ENCODE measurements at places on chromosomes 1 and 21. TPM values are rescaled to one million over a fixed set of nuclear protein-coding genes. Genes with fewer than 3 reads are reported as not detected.

The PLPPR5 gene
- 3.1 TPM for polyA plus RNA-seq

The KLHDC9 gene
- polyA plus RNA-seq, result 5.6 TPM

The MARCKSL1 gene
- 139 TPM for polyA plus RNA-seq

The TRIM58 gene
- 2.1 TPM for polyA plus RNA-seq

The MAP1LC3C gene
- polyA plus RNA-seq, result 0.72 TPM

The DCST1 gene
- 0.88 TPM for polyA plus RNA-seq

The RPE65 gene
- 1.2 TPM for polyA plus RNA-seq

The GORAB gene
- 14.2 TPM for polyA plus RNA-seq

The LCK gene
- 4.2 TPM for polyA plus RNA-seq

The TDRD10 gene
- 1.8 TPM for polyA plus RNA-seq

The ANKRD65 gene
- polyA plus RNA-seq, result 2.6 TPM

The NPHS2 gene
- not detected for polyA plus RNA-seq

The COL9A2 gene
- 11.0 TPM for polyA plus RNA-seq

The EDN2 gene
- 0.51 TPM for polyA plus RNA-seq

GRCh38 chr1:41313661-41314131 lies 47.5 kb upstream of the FOXO6 start:
- no peak for DNase-seq

DNA sequence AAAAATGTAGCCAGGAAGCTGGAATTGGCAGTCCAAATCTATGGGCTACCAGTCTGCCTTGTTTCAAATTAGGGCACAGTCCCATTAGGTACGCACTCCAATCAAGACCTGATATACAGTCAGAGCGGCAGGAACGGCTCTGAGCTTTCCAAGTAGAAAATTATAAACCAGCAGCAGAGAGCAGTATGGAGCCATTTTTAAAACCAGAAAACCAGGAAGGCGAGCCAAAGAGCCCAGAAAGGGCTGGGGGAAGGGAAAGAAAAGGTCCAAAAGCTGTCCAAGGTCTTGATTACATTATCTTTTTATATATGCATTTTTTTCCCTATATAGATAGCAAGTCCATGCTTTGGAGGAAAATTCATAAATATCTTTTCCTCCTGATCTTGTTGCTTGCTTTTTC lies 719.0 kb downstream of the RWDD3 start:
- no peak for DNase-seq

GRCh38 chr1:94676686-94677085 lies 135.1 kb upstream of the F3 start:
- DNase-seq, result peak; percentile 81

DNA sequence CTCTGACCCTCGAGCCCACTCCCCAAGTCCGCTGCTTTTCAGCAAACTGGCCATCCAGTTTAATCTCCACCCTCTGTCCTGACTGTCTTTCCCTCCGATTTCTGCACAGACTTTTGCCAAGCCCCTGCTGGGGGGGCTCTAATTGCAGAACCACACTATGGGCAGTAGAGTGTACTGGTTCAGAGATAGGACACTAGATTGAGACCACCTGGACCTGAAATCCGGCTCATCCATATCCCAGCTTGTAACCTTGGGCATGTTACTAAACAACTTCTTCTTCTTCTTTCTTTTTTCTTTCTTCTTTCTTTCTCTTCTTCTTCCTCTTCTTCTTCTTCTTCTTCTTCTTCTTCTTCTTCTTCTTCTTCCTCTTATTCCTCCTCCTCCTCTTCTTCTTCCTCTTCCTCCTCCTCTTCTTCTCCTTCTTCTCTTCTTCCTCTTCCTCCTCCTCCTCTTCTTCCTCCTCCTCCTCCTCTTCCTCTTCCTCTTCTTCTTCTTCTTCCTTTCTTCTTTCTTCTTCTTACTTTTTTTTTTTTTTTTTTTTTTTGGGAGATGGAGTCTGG lies 7.7 kb downstream of the LRRC71 start:
- DNase-seq, result no peak

GRCh38 chr1:206544562-206545257 lies 37.4 kb downstream of the RASSF5 start:
- DNase-seq, result peak; percentile 38

- peak; percentile 73 for DNase-seq
Measured at GRCh38 chr1:30911059-30911954, 2.7 kb upstream of the SDC3 start.

DNA sequence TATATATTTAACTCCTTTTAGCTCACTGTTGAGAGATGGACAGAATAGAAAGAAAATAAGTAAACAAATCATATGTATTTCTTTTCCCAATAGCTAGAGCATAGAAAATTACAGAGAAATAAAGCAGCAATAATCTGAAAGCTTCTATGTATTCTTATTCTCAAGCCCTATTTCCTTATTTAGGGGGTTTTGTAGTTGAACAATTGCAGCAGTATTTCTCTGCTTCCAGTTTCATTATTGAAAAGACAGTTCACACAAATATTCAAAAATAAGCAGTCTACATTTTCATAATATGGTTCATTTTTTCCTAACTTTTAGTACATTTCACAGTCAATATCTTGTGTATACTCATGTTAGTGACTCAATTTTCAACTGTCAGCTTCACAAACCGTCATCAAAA lies 638.2 kb downstream of the MRPL39 start:
- DNase-seq, result no peak

DNA sequence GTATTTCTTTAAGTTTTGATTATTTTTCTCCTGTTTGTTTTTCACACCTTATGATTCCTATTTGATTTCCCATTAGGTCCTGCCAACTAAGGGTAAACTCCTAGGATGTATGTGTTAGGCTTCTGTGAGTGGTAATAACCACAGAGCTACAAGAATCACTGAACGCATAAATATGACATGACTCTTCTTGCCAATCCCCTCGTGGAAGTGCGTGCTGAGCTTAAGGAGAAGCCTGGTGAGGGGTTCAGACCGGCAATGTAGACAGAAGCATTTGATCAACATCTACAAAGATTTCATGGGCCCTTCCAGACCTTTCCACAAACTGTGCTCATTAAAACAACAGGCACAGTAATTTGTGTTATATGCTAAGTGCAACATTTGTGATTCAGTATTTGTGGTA lies 273.8 kb upstream of the SNX7 start:
- no peak for DNase-seq

DNA sequence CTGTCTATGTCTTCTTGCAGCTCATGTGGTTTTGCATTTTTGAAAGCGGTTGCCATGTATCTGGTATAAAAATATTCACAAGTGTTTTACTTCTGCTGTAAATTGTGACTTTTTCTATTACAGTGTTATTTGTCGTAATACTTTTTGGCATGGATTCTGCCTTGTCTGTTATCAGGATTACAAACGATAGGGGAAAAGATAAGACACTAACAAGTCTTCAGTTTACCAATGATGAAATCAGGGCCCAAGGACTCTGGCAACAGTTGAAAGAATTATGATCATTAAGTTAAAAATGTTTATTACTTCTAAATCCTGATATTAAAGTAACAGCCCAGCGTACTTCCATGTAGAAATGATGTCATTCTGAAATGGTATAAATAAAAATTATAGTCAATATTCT lies 298.8 kb downstream of the KIF26B start:
- DNase-seq, result no peak

DNA sequence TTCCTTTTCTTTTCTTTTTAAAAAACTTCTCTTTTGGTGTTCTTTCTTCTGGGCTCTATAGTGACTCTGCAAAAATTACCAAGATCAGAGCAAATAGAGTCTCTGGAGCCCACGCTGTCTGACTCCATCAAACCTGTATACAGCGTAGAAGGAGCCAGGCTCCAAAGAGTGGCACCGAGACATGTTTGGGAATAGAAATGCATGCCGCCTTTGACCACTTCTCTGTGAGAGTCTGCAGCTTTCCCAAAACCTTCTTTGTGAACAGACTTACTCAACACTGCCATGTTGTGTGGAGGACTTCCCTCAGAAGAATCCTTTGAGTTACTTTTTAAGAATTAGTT lies 55.3 kb downstream of the GORAB start:
- no peak for DNase-seq

- no peak for DNase-seq
Measured at GRCh38 chr1:11855430-11855829, 3.3 kb downstream of the NPPB start.

DNA sequence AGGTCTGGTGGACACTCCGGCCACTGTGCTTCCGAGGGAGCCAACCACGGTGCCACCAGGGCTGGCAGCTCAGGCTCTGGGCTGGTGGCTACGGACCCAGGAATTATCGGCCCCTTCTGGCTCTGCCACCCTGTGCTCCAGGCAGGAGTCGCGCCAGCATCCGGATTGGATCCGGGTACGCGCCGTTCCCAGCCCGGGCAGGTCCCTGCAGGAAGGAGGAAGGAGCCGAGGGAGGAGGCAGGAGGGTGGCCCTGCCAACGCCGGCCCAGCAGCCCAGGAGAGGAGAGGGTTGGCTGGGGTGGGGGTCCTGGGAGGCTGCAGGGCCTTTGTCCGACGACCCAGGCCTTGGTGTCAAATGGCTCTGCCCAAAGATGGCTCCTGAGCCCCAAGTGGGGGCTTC lies 160.5 kb downstream of the CASZ1 start:
- no peak for DNase-seq

DNA sequence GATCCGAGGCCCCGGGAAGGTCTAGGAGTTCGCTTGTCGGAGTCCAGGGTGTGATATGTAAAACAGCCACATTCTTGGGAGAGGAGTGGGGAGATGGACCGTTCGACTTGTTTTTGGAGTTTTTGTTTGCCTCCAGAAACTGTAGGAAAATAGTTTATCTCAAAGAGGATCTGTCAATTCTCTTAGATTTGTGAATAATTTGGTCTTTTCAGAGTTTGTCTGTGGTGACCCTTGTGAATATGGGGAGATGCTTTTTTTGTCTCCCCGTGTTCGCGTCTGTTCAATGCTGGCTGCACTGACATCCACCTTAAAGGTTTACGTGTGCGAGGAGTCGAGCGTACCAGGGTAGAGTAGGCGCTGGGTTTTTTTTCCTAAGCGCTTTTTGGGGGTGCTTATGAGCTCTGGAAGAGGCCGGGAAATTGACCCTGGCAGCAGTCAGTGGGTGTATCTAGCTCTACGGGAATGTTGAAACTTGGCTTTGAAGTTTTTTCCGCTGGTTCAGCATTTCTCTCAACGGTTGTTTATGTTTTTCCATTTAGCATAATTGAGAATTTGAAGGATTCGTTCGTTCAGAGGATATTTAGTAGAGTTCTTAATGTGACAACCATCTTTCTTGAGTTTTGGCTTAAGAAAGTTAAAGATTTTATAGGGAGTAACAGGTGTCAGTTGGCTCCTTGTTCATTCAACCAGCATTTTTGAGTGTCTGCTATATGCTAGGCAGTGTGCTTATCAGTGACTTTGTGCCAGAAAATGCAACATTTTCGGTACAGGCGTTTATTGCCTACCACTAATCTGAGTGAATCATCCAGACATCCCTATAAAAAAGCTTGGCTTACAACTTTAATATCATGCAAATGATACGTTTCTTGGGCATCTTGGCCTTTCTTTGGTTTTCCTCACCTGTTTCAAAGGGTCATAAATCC lies 1.2 kb downstream of the SZRD1 start:
- no peak for DNase-seq

- DNase-seq, result no peak
Measured at GRCh38 chr1:117231312-117231711, 20.6 kb upstream of the VTCN1 start.

All from large intestine (tissue), 12 donors.